ENCODE measurements at places on chromosomes 13 and 19. TPM values are rescaled to one million over a fixed set of nuclear protein-coding genes. Genes with fewer than 3 reads are reported as not detected.
A peak's percentile ranks its signal among the peaks of the same experiment; 100 is the strongest.

Gene RFC3
- 11.1 TPM for total RNA-seq

Gene CABP5
- total RNA-seq: not detected

Gene TEX29
- not detected for total RNA-seq

Gene FFAR3
- total RNA-seq: not detected

Gene ZNF227
- 12.8 TPM for total RNA-seq

Gene CBLC
- 76.7 TPM for total RNA-seq

Gene ABHD13
- 9.2 TPM for total RNA-seq

Gene PINLYP
- 0.83 TPM for total RNA-seq

Gene FXYD1
- total RNA-seq: not detected

Gene C19orf85
- not detected for total RNA-seq

Gene RDH8
- not detected for total RNA-seq

Gene GSX1
- total RNA-seq: not detected

Gene SGCG
- not detected for total RNA-seq

DNA sequence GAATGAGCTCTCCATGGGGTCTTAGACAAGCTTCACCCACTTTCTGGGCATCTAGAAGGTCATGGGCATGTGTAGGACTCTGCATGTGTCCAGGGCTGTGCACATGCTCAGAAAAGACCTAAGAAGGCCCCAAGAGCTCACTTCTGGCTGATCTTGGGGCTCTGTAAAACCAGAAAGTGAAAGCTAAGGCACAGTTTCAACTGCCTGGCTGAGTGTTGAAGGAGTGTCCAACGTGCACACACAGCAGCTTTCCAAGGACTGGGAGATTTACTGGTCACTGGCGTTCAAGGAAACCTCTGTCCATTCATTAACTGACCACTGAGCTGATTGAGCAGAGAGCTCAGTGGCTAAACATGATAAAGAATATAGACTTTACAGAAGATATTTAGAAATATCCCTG lies 137.9 kb downstream of the KATNAL1 start:
- DNase-seq: no peak

- DNase-seq: no peak
Observed at GRCh38 chr13:81104035-81104715, 763.2 kb upstream of the SPRY2 start.

DNA sequence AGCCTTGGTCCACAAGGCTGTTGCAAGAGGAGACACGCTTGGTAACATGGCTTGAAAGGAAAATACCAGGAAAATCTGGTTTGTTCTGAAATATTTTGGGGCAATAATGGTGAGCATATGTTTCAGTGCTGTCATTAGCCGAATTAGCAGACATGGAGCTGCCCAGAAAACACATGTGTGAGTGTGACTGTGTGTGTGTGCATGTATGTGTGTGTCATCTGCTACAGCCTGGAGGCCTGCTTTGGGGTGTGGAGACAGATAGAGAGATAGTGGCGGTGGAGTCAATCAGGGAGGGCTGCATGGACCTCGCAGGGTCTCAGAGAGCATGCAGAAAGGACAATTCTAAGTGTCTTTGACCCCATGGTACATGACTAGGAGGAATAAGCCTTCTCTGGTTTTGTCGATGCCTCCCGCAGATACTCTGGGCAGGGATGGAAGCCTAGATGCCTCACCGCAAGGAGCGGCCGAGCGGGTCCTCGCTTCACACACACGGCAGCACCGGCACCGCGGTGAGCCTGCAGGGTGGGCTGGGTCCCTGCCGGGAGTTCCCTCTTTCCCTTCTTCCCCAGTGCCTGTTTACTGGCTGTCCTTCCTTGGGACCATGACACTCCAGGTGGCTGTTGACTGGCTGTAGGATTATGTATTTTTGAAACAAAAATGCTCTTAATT lies 3.5 kb downstream of the KCTD15 start:
- no peak for DNase-seq

- no peak for DNase-seq
Observed at GRCh38 chr13:49679246-49679645, 12.0 kb downstream of the EBPL start.

- peak; percentile 16 for DNase-seq
Observed at GRCh38 chr19:39444598-39445195, 685 bp upstream of the SUPT5H start.

GRCh38 chr19:23718802-23719201 lies 31.8 kb upstream of the ZNF675 start:
- no peak for DNase-seq

GRCh38 chr13:72556945-72557344 lies 170.5 kb downstream of the MZT1 start:
- DNase-seq: peak; percentile 62

DNA sequence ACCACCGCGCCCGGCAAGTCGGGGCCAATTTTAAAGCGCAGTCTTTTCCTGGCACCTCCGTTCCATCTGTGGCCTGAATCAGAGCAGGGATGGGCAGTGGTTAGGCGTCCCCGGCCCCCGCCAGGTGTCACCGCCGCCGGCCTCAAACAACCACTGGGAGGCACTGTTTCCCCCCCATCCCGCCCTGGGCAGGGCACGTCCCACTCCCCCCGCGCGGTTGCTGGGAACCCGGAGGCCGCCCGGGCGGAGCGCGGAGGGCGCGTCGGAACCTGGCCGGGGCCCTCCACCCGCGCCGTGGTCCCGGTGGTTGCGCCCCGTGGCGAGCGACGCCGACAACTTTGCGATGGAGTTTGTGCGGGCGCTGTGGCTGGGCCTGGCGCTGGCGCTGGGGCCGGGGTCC lies at the start of gene GRIN3B:
Gene GRIN3B (plus strand): TSS at position 325 of the 400 bp plus-strand sequence. CDS start 19 bp downstream, at position 344.
- peak; percentile 69 for DNase-seq

- DNase-seq: peak; percentile 17
Observed at GRCh38 chr19:18896421-18896841, 473 bp upstream of the CERS1 start.

DNA sequence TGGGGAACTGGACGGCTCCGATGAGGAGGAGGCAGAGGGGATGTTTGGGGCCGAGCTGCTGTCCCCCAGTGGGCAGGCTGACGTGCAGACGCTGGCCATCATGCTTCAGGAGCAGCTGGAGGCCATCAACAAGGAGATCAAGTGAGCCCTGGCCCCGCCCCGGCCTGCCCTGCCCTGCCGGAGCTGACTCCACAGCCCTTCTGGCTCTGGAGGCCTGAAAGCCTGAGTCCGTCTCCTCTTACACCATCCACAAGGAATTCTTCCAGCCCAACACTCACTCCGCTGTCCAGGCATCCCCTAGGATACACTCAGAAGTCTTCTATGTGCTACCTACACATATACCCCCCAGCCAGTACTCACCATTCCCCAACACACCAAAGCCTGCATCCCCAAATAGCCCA lies 17.4 kb downstream of the PPFIA3 start:
- no peak for DNase-seq

GRCh38 chr13:80035096-80035495 lies 305.8 kb downstream of the SPRY2 start:
- no peak for DNase-seq

- DNase-seq: no peak
Observed at GRCh38 chr13:26246154-26246553, 7.8 kb upstream of the CDK8 start.

DNA sequence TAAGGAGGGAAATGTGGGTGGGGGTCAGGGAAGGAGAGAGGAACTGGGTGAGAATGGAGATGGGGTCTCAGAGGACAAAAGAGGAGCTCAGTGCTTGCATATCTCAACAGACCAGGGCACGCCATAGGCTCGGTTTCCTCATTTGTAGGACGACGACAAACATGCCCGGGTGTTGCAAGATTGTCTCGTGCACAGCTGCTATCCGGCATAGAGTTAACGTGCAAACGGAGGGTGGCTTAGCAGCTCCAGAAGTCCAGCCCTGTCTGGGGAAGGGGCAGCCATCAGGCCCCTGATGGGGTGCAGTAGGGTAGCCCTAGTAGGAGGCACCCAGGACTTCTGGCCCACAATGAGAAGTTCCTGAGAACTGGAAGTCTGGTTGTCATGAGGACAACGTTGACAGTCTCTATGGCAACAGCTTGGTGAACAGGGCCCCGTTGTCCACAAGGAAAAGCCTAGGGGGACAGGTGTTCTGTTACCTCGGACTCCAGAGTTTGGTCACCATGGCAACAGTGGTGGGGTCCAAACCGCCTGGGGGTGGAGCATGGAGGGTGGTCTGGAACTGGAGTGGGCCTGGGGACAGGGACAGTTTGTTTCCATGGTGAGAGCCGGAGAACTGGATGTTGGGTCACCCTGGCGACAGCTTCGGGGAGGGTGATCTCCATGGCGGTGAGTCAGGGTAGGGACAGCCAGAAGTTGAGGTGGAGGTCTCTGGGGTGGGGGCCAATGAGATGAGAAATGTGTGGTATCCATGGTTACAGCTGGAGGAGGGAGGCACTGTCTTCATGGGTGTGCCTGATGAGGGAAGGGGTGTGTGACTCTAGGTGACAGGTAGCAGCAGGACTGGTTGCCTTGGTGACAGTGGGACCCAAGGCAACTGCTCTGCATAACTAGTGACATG lies 16.8 kb downstream of the TM6SF2 start:
- DNase-seq: no peak

DNA sequence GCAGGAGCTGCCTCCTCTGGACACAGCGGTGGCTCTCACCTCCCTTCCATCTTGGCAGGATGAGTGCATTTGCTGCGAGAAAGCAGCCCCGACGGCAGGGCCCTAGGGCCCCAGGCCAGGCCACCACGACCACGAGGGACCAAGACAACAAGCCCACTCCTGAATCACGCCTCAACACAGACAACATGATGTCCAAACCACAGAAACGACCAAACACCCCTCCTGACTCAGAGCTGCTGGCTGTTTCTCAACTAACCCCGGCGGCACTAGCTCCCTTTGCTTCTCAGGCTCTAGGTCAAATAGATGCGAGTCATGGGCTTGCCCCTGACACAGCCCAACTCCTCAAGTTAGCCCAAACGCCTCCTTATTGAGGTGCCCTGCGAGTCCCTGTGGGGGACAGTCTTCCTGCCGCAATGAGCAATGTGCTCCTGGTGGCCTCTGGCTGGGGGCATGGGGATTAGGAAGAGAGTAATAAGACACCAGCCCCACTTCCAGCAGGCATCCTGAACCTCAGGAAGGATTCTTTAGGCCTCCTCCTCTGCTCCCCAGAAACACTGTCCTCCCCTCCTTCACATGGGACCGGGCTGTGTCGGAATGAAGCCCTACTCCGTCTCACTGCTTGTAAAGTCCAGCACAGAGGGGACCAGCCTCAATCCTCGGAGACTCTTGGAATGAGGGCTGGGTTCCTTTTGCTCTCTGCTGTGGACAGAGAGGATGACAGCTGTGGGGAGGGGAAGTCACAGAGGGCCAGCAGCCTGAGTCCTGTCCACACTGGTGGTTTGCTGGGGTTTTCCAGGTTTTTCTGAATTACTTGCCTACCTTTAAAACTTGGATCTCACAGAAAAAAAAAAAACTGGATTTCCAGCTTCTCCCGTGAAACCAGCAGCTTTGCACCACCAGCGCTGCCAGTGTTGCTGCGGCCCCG lies 6.9 kb upstream of the ATF5 start:
- DNase-seq: peak; percentile 50

DNA sequence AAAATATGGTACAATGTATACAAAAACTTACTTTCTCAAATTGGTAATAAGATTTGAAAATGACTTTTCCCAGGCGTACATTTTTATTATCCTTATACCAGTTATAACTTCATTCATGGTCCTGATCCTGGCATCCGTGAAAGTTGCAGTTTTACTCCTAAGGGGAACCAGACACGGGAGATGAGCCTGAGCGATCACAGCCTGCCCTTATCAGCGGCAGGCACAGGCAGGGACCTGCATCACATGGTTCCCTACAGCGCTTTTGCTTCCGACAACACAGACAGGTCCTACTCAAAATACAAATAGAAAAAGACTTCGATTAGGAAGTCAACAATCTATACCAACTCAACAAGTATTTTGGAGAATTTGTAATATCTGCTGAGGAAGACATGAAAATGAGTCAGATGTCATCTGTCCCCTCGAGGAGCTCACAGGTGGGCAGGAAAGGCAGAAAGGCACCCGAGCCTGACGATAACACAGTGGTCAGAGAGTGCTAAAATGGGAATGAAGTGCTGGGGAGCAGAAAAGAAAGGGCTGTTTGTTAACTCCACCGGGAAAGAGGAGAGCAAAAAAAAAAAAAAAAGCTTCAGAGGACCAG lies 93.4 kb downstream of the ABCC4 start:
- DNase-seq: no peak

- no peak for DNase-seq
Observed at GRCh38 chr19:2043251-2043641, 7.8 kb downstream of the MKNK2 start.

All from mammary epithelial cell (primary cell).